CD4-positive, alpha-beta T cell treated with Interleukin-6 at 100 ng/mL for 8 hours (primary cell): ENCODE measurements at places on chromosomes 11 and 22.

GRCh38 chr11:132913886-132914285 lies 618.4 kb downstream of the OPCML start:
- no peak for DNase-seq

DNA sequence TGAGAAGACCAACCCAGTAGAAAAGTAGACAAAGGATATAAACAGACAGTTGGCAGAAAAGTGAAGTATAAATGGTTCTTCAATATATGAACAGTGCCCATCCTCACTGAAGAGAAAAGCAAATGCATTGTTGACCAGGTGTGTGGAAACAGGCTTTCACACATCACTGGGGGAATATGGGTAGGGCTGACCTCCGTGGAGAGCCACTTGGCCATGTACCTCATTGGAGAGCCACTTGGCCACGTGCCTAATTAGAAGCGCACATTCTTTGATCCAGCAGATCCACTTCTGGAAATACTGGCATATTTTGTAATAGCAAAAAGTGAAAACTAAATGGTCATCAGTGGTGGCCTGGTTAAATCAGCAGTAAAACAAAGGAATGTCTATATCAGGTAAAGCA lies 43.2 kb downstream of the PPP6R3 start:
- DNase-seq, result no peak

- DNase-seq, result no peak
These were observed 386.9 kb downstream of the ETS1 start for GRCh38 chr11:128200467-128200866.

DNA sequence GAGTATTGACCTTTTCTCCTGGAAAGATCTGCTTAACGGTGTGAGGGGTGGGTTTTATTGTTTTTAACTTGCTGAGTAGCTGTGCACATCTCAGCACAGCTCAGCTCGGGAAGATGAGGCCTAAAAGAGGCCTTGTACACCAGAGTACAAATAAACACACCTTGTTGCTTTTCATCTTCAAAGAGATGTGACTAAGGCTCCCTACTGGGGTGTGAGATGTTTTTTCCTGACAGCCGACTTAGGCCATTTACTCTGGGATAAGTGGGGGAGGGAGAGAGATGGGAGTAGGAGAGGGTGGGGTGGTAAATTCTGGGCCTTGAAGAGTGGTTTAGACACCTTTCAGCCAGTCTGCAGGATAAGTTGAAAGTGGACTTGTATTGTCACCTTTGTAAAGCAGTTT lies 2.9 kb downstream of the LDLRAD3 start:
- DNase-seq, result no peak

GRCh38 chr22:22110548-22111266 lies 128.1 kb upstream of the TOP3B start:
- DNase-seq, result peak; percentile 3

DNA sequence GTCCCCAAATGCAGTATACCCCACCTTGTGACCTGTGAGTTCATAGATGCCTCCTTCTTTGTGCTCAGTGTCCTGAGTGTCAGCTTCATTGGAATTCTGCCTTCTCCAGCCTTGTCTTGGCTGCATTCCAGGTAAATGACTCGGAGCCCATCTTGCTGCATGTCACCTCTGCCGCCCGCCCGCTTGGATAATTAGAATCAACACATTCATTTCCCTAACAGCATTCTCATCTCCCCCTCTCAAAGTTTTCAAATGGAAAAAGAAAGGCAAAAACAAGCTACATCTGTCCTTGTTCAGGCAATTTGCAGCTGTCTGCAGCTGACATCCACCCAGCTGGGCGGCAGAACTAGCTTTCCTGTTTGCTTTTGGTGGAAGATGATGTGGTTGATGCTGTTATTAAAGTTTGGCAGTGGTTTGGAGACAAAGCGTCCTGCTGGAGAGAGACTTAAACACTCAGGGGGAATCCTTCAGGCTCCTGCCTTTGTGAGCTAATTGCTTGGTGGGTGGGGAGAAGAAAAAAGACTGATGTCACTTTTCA lies 198.8 kb upstream of the SEZ6L start:
- no peak for DNase-seq

- no peak for DNase-seq
These were observed 45.6 kb downstream of the C11orf58 start for GRCh38 chr11:16784097-16784496.

- no peak for DNase-seq
These were observed 9.6 kb upstream of the SCGB2A2 start for GRCh38 chr11:62260261-62260953.

- DNase-seq, result no peak
These were observed 3.1 kb downstream of the CYB5R3 start for GRCh38 chr22:42645938-42646568.

DNA sequence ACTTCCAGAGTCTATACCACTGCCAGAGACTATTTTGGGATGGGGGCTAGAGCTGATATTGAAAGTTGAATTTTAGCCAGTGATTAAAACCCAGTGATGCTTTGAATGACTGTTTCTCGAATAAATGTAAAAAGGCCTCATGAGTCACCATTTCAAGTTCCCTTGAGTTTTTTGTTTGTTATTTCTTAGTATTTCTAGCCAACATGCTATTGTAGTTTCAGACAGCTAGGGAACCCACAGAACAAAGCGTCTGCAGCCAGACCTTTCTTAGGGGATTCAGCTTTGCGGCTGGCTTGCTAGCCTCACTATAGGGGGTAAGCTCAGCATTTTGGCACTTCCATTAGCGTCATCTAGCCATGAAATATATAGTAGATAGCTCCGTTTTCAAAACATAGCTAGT lies 66.5 kb downstream of the DBX1 start:
- DNase-seq, result no peak

DNA sequence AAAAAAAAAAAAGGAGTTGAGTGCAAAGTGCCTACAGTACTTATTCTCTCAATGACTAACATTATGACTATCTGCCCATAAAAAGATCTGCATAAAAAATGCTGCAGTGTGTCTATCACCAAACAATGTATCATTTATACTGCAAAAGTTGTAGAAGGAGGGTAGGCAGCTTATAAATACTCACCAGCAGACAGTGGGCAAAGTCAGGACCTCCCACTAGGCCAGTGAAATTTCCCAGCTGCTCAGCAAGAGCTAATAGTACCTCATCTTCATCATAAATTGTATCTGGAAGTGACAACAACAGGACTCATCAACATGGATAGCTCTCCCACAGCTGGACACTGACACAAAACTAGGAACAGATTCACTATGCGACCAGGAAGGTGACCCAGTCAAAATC lies 1.6 kb downstream of the PPP2R1B start:
- no peak for DNase-seq

DNA sequence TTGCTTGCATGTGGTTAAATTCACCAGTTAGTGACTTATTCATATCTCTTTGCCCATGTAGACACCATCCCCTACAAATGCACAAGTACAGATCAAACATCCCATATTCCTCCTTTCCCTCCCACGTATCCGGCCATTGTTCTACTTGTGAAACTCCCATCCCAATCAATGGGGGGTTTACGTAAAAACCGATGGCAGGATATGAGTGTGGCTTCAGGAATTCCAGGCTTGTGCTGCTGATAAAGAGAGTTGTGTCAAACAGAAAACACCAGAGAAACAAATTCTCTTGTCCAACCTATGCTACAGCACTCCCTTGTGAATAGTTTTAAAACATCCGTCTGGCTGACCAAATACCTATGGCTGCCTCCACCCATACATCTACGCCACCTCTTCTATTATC lies 15.5 kb downstream of the FLI1 start:
- DNase-seq, result no peak

- peak; percentile 45 for DNase-seq
These were observed 943 bp downstream of the DUSP8 start for GRCh38 chr11:1570896-1571759.

- no peak for DNase-seq
These were observed 151.9 kb downstream of the DBX1 start for GRCh38 chr11:20008190-20008870.

DNA sequence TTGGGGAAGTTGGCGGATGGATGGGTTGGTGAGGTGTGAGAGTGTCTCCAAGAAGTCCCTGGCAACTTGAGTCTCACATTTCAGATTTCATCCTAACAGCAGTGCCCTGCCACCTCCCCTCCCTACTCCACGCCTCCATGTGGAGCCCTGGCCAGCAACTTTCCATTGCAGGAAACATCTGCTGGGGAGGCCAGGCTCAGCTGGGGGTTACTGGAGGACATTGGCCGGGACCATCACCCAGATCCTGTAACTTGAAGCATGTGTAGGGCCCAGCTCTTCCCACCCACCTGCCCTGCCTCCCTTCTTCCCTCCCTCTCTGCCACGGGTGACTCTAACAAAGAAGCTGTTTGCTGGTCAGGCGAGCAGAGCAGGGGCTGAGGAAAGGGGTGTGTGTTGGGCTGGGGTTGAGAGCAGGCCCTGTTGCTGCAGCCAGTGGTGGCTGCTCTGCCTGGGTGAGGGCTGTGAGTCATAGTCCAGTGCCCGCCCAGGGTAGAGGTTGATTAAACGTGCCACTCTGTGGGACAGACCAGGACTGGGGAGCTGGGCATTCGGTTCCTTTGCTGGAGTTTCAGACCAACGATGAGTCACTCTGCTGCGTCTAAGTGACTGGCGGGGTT lies 64.0 kb downstream of the SCN3B start:
- no peak for DNase-seq

GRCh38 chr11:61567286-61568061 lies 13.4 kb downstream of the SYT7 start:
- peak; percentile 35 for DNase-seq

GRCh38 chr11:71420455-71421241 lies 27.5 kb downstream of the DHCR7 start:
- DNase-seq, result no peak

DNA sequence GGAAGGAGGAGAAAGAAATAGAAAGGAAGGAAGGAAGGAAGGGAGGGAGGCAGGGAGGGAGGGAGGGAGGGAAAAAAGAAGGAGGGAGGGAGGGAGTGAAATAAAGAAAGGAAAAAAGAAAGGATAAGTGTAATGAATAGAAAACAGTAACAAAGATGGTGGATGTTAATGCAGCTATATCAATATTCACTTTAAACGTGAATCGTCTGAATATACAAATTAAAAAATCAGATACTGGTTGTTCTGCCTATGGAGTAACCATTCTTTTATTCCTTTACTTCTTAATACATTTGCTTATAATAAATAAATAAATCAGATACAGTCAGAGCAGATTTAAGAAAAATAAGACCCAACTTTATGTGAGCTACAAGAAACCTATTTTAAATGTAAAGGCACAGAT lies 1520.4 kb downstream of the TBC1D22A start:
- no peak for DNase-seq

DNA sequence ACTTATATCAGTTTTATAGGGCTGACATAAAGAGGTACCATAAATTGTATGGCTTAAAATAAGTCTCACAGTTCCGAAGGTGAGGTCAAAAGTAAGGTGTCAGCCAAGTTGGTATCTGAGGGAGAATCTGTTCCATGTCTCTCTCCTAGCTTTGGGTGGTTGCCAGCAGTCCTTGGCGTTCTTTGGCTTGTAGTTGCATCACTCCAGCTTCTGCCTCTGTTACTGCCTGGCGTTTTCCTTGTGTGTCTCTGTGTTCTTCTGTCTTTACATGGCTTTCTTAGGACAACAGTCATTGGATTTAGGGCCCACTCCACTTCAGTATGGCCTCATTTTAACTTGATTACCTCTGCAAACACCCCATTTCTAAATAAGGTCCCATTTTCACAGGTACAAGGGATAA lies 16.7 kb downstream of the MMP7 start:
- no peak for DNase-seq

GRCh38 chr11:126607374-126607773 lies 251.9 kb downstream of the ST3GAL4 start:
- DNase-seq, result no peak

DNA sequence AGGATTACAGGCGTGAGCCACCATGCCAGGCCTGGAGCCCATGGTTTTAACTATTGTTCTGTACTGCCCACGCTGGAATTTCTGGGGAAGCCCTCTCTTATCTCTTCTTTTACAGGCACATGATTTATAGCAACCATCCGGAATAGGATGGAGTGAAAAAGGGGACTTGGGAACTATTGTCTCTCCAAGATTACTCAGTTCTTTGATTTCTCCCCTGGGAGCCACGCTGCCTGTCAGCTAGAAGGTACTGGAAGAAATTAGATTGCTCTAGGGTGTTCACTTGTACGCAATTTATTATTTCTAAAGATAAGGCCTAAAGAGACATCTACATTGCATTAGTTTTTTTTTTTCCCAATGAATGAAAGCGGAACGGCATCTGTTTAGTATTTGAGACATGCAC lies 65.6 kb upstream of the PTPRJ start:
- no peak for DNase-seq

DNA sequence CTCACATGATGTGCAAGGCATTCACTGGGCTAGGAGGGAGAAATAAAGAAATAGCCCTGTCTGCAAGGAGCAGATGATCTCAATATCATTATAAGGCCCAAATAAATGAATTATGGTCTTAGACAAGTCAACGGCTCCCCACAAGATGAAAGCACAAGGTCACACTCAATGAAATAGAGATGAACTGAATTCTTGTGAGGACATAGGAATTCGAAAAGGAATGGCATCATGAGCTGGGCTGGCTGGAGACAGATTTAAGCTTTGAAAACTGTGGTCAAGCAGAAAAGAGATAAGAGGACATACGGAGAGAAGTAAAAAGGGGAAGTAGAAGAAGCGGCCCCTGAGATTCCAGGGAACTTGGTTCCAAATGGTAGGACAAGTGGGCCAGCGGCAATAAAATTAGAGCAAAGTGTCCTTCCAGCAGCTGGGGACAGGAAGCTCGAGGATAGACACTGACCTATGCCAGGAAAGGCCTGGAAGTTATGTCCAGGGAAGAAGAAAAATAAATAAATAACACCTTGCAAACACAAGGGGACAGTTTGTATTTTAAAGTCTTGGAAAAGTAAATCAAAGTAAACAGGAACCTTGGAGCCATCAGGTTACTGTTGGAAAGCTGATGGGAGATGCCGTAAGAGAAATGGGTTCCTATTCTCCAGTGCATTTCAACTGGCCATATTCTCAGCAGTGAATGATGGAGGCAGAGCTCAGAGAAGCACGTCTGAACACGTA lies 37.8 kb downstream of the GALNT18 start:
- DNase-seq, result no peak

DNA sequence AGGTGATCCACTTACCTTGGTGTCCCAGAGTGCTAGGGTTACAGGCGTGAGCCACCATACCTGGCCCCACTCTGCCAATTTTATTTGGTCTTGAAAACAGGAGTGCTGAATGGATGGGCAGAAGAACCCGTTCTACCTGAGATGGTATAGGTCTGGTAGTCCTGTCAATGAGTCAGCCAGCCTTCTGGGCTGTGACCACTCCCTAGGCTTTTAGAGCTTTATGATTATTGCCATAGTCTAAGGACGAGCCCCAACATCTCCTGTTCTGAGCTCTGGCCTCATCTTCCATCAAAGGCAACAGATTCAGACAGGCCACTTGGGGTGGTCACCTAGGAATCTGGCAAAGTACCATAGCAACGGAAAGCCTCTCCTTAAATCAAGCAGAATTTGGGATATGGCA lies 11.5 kb downstream of the ZDHHC5 start:
- no peak for DNase-seq
